Left ventricle myocardium inferior (tissue), 1 donor: ENCODE measurements at places on chromosomes 4 and X. TPM values are rescaled to one million over a fixed set of nuclear protein-coding genes. Genes with fewer than 3 reads are reported as not detected.

DNA sequence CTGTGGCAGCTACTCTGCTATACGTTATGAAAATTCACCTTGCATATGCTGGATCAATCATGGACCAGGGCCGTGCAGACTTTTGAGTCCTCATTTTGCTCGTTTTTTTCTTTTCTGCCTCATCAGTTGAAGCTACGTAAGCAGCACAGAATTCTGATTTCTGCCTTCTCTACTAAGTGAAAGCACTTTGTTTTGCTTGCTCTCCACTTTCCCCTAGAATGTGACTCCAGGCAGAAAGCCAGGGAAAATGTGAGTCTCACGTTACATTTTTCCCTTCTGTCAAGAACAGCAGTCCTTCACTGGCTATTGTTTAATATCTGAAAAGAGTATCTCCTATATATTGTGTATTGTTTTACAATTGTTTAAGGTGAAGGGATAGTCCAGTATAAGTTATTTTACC lies 1840.1 kb downstream of the PCDH7 start:
- no peaks in the 10 kb centered on the region for H3K36me3 ChIP-seq
- no peak for DNase-seq
- no peaks in the 10 kb centered on the region for H3K27me3 ChIP-seq
- no peak overlapping the region for H3K27ac ChIP-seq
- H3K4me1 ChIP-seq: no peaks in the 10 kb centered on the region

- no peak overlapping the region for H3K27ac ChIP-seq
- DNase-seq: no peak
- no peak overlapping the region for H3K4me3 ChIP-seq
- H3K4me1 ChIP-seq: peaks cover 7% of the 10 kb centered on the region
- no peaks in the 10 kb centered on the region for H3K27me3 ChIP-seq
Observed at GRCh38 chr4:98341309-98341708, 80.1 kb downstream of the RAP1GDS1 start.

DNA sequence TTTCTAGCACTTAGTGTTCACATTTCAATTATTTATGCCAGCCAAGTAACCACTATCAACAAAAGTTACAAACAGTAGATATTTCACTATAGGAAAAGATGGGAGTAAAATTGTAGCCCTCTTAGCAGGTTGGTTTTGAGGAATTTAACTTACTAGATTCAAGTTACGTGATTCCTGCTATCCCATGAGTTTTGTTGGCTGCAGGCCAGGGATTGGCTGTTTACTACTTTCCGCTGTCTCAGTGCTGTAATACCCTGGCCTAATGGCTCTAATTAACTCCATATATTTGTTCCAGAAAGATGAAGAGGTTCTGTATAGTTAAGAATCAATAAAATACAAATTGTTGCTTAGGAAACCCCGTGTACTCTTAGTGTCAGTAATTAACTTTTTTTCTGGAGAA lies 55.5 kb upstream of the MAGED1 start:
- no peak overlapping the region for H3K4me3 ChIP-seq
- no peaks in the 10 kb centered on the region for H3K27me3 ChIP-seq
- peak overlapping the region; percentile 3 for H3K27ac ChIP-seq
- peak; percentile 48 for DNase-seq
- H3K36me3 ChIP-seq: no peaks in the 10 kb centered on the region

DNA sequence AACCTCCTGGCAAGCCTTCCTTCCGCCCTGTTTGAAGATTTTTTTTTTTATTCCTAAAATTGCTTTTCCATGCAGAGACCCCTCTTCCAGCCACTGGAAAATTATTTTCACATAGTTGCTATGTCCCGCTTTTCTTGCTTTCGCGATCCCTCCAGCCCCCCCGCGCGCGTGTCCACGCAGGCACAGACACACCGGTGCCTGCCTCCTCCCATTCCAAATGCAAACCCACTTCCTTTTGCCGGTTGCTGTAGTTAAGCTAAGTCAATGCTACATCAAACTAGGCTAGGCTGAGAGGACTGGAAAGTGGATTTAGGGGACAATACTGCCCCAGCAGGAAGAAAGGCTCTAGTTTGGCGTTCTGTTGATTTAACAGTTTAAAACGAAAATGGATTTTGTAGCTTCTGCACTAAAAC lies 111.0 kb downstream of the DHX15 start:
- H3K27ac ChIP-seq: peak overlapping the region; percentile 80
- DNase-seq: peak; percentile 23
- H3K4me1 ChIP-seq: peaks cover 40% of the 10 kb centered on the region
- peaks cover 51% of the 10 kb centered on the region for H3K27me3 ChIP-seq

GRCh38 chr4:79467246-79467932 lies 59.4 kb upstream of the GK2 start:
- H3K27ac ChIP-seq: no peak overlapping the region
- DNase-seq: no peak
- H3K4me1 ChIP-seq: no peaks in the 10 kb centered on the region

- H3K4me1 ChIP-seq: no peaks in the 10 kb centered on the region
- H3K27me3 ChIP-seq: no peaks in the 10 kb centered on the region
- no peaks in the 10 kb centered on the region for H3K36me3 ChIP-seq
- no peak overlapping the region for H3K4me3 ChIP-seq
- no peak overlapping the region for H3K27ac ChIP-seq
- DNase-seq: no peak
Observed at GRCh38 chrX:23127586-23127985, 127.8 kb downstream of the DDX53 start.

DNA sequence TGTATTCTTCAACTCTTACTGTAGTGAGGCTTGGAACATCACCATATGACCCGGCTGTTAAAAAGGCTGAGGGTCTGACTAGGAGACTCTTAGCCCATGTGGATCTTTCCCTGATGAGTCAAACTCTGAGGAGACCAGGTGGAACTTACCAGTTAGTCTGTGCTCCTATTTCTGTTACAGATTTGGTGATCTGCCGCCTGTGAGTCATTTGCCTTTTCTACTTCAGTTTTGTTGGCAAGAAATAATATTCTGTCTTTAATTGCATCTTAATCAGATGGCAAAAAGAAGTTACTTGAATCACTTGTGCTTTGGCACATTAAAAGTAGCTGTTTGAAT lies 48.4 kb downstream of the MTM1 start:
- no peaks in the 10 kb centered on the region for H3K4me1 ChIP-seq
- no peak overlapping the region for H3K27ac ChIP-seq
- no peak overlapping the region for H3K4me3 ChIP-seq
- H3K36me3 ChIP-seq: peaks cover 20% of the 10 kb centered on the region

GRCh38 chr4:33931026-33931425 lies 2313.3 kb downstream of the ARAP2 start:
- H3K36me3 ChIP-seq: no peaks in the 10 kb centered on the region
- H3K27me3 ChIP-seq: no peaks in the 10 kb centered on the region
- no peaks in the 10 kb centered on the region for H3K4me1 ChIP-seq

- no peak overlapping the region for H3K27ac ChIP-seq
- H3K27me3 ChIP-seq: no peaks in the 10 kb centered on the region
- no peaks in the 10 kb centered on the region for H3K36me3 ChIP-seq
- no peaks in the 10 kb centered on the region for H3K4me1 ChIP-seq
- H3K4me3 ChIP-seq: no peak overlapping the region
Observed at GRCh38 chr4:86398187-86398586, 38.3 kb upstream of the MAPK10 start.

- H3K27ac ChIP-seq: no peak overlapping the region
- no peaks in the 10 kb centered on the region for H3K36me3 ChIP-seq
- H3K4me1 ChIP-seq: no peaks in the 10 kb centered on the region
- H3K27me3 ChIP-seq: no peaks in the 10 kb centered on the region
Observed at GRCh38 chr4:93263166-93263565, 565.4 kb upstream of the ATOH1 start.

DNA sequence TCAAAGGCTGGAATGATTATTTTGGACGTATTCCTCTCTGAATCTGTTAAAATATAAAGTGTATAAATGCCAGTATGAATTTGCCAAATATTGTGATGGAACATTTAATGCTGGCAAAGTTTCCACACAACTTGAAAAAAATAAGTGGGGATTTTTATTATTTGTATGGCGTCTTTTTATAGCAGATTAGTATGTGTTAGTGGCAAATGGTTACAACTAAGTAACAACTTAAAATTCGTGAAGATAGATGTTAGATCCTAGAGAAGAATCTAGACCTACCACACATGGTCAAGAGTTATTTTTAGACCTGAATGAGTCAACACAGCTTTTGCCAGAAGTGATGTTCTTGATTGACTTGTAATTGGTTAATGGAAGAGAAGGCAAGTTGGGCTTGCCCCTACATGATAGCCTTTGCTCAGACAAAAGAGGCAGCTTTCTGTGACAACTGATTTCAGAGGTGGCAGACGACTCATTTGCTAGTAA lies 4.8 kb downstream of the CPE start:
- H3K36me3 ChIP-seq: no peaks in the 10 kb centered on the region
- peak overlapping the region; percentile 24 for H3K27ac ChIP-seq
- H3K4me3 ChIP-seq: no peak overlapping the region

DNA sequence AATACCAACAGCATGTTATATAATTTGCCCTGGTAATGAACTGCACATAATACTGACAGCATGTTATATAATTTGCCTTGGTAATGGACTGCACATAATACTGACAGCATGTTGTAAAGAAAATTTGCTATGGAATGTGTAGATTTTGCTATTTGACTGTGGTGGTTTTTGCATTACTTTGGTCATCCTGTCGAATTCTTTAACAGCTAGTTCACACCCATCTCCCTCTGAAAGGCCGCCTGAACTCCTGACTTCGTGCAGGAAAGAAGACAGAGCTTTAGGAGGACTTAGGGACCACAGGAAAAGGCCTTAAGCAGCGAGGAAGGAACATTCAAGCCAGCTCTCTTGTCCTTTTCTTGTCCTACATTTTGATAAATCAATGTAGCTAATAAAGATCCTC lies 45.2 kb upstream of the DCLK2 start:
- no peaks in the 10 kb centered on the region for H3K4me1 ChIP-seq
- H3K27me3 ChIP-seq: no peaks in the 10 kb centered on the region
- H3K4me3 ChIP-seq: no peak overlapping the region

DNA sequence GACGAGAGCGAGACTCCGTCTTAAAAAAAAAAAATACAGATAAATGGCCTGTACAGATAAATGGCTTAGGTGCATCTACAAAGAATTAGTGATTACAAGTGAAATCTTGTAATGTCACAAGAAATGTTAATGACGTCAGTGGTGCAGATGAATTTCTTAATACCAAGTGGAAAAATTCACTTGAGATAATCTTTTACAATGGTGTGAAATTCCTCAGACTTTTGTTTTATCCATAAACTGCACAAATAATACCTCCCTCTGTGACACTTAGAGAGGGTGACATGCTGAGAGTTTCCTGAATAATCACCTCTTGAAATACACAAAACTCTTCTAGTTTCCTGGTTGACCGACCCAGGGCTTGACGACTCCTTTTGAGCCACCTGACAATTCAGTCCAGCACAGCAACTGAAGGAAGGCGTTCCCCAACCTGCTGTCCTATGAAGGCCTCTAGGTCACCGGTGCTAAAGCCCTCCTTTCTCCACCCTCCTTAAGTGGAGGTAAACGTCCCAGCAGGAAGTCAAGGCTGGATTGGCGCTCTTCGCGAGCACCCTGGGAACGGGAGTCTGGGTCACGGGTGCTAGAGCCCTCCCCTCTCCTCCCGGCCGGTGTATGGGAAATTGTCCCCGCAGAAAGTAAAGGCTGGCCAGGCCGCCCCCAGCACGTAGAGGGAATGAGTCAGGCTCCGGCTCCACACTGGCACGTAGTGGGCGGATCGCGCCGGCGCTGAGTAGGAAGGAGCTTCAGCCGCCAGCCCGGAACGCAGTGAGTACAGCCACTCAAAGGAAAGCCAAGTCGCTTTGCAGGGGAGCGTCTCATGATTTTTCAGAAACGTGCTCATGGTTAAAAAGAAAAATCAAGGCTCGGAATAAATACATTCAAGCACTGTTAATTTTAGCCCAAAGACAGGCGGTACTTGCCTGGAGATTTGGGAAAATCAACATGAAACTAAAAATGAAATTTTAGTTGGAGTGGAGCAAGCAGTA lies at the start of gene TMEM144:
Gene TMEM144, plus strand, starts transcription at position 662 of the 983 bp plus-strand sequence. CDS start 2,182 bp downstream, outside the sequence.
- DNase-seq: peak; percentile 91
- H3K4me3 ChIP-seq: peak within 1 kb of the TSS; percentile 62
- peaks cover 17% of the 10 kb centered on the region for H3K4me1 ChIP-seq
- no peaks in the 10 kb centered on the region for H3K27me3 ChIP-seq
- H3K36me3 ChIP-seq: peaks cover 12% of the 10 kb centered on the region

DNA sequence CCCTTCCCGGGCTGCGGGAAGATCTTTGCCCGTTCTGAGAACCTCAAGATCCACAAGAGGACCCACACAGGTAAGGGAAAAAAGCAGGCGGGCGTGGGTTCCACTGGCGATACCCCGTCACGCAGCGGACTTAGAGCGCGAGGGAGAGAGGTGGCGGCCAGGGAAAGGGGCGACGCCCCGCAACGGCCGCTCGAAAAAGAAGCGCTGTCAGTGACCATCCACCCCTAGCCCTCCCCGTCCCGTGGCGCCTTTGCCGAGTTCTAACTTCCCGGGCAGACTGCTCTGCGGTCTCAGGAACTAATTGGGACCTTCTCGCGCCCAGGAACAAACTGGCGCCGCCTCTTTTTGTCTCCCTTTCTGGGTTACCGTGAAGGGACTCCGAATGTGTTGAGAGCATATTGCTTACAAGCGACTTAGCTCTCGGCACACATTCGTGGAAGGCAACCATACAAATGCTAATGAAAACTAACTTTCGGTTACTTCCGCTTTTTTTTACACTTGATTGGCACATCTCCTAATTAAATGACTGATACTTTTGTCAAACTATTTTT lies 1.8 kb downstream of the ZIC3 start:
- no peak for DNase-seq
- H3K27me3 ChIP-seq: peaks cover 100% of the 10 kb centered on the region
- peaks cover 23% of the 10 kb centered on the region for H3K4me1 ChIP-seq
- no peaks in the 10 kb centered on the region for H3K36me3 ChIP-seq
- peak overlapping the region; percentile 72 for H3K4me3 ChIP-seq
- no peak overlapping the region for H3K27ac ChIP-seq

GRCh38 chr4:112823606-112824005 lies 186.7 kb downstream of the LARP7 start:
- peaks cover 26% of the 10 kb centered on the region for H3K4me1 ChIP-seq
- peaks cover 4% of the 10 kb centered on the region for H3K36me3 ChIP-seq
- DNase-seq: no peak
- no peaks in the 10 kb centered on the region for H3K27me3 ChIP-seq
- no peak overlapping the region for H3K27ac ChIP-seq
- no peak overlapping the region for H3K4me3 ChIP-seq

GRCh38 chrX:53319614-53320542 lies 38.5 kb upstream of the IQSEC2 start:
- H3K27ac ChIP-seq: no peak overlapping the region
- H3K4me3 ChIP-seq: peak overlapping the region; percentile 71

- H3K4me3 ChIP-seq: no peak overlapping the region
- no peaks in the 10 kb centered on the region for H3K4me1 ChIP-seq
- peaks cover 36% of the 10 kb centered on the region for H3K36me3 ChIP-seq
- H3K27me3 ChIP-seq: no peaks in the 10 kb centered on the region
- DNase-seq: no peak
- H3K27ac ChIP-seq: no peak overlapping the region
Observed at GRCh38 chrX:19535476-19535875, 20.2 kb upstream of the MAP3K15 start.

- H3K4me1 ChIP-seq: no peaks in the 10 kb centered on the region
- H3K27me3 ChIP-seq: no peaks in the 10 kb centered on the region
- no peak overlapping the region for H3K4me3 ChIP-seq
- H3K36me3 ChIP-seq: peaks cover 21% of the 10 kb centered on the region
- no peak for DNase-seq
Observed at GRCh38 chr4:107693132-107693531, 26.9 kb downstream of the PAPSS1 start.

SPANXN3 gene
- not detected for total RNA-seq

SUPT20HL1 gene
- total RNA-seq: not detected

AMTN gene
- total RNA-seq: not detected

SSX4 gene
- total RNA-seq: not detected

CEP135 gene
- total RNA-seq: 2.5 TPM

TRIM61 gene
- 2.3 TPM for total RNA-seq

NPNT gene
- 2.9 TPM for total RNA-seq

PRPS2 gene
- total RNA-seq: 3.7 TPM

FATE1 gene
- not detected for total RNA-seq

AMOT gene
- total RNA-seq: 6.1 TPM

TMPRSS11A gene
- total RNA-seq: not detected

EREG gene
- total RNA-seq: not detected
